WTC11 (cell line): ENCODE measurements at places on chromosomes 2 and 18.

DNA sequence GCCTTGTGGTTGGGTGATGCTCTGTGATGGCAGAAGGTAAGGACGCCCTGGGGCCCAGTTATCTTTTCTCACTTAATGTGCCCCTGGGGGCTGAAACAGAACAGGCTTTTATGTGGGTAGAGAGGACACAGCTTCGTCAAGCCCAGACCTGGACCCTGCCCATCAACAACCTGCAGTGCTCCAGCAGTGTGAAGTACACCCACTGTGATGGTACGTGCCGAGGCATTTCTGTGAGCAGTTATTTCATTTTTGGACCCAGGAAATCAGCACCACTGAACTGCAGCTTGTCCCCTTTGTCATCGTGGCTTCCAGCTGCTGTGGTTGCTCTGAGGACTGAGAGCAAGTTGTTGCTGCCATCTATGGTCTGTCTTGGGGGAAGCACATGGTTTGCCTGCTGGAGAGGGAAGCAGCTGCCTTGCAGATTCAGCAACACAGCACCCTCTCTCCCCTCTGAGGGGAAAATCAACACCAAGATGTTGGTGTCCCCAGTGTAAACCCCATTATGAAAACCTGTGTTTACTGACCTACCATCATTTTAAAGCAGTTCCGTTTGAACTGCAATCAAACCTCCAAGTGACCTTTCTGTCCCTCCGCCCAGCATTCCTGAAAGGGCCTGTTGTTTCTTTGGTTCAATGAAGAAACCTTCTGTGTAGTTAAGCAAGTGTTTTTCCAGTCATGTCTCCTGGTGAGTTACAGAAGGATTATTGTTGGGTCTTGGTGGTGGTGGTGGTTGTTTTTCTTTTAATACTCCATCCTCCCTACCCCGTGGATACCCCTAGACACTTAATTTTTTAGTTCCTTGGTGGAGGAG lies 158.2 kb downstream of the MGAT5 start:
- peak; percentile 64 for DNase-seq

GRCh38 chr18:68461481-68462018 lies 253.4 kb downstream of the TMX3 start:
- no peak for DNase-seq

- no peak for DNase-seq
Observed at GRCh38 chr18:70554854-70555445, 266.1 kb downstream of the SOCS6 start.

DNA sequence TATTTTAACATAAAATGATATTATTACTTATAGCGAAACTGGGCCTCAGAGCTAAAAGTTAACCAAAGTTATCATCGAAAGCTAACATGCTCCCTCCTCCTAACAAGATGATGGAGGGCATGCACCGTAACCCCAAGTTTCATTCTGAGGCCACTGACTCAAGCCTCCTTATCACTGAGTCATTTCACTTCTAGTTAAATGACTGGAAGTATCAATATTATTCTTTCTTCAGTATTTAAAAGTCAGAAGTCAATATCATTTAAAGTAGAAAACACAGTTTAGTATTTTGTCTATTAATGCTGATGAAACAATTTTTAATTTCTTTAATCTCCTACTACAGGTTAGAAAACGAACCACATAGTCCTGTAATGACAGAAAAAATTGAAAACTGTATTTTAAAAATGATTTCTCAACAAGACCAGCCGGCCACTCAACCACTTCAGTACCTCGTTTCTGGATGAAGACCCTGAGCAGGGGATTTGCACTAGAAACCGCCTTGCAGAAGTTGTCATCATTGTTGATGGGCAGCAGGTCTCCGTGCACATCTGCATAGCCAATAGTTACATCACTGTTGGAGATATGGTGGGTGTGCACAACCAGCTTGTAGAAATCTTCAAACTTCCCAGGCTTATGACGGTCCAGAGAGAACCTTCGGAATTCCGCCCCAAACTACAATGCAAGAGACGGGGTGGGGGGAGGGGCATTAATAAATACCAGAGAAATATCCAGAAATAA lies 44.9 kb downstream of the PARD6G start:
- no peak for DNase-seq

GRCh38 chr2:31379747-31380146 lies 34.8 kb downstream of the XDH start:
- no peak for DNase-seq

- no peak for DNase-seq
Observed at GRCh38 chr2:74548285-74548899, 5.3 kb downstream of the LOXL3 start.

- peak; percentile 80 for DNase-seq
Observed at GRCh38 chr2:60297296-60298005, 256.0 kb downstream of the BCL11A start.

DNA sequence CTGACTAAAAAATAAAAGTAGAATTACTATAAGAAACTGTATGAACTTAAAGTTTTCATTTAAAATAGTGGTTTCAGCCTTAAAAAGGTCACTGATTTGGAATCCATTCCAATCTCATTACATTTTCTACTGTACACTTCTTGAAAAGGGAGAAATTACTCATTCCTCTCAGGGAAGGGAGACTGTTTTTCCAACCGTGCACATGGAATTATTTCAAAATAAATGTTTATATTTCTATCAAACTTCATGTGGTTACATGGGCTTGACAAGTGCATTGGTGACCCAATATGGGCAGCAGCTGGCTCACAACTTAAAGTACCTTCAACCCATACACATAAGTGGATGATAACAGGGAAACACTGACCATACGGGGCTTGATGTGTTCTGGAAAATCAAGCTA lies 324.5 kb upstream of the THUMPD2 start:
- DNase-seq: no peak

DNA sequence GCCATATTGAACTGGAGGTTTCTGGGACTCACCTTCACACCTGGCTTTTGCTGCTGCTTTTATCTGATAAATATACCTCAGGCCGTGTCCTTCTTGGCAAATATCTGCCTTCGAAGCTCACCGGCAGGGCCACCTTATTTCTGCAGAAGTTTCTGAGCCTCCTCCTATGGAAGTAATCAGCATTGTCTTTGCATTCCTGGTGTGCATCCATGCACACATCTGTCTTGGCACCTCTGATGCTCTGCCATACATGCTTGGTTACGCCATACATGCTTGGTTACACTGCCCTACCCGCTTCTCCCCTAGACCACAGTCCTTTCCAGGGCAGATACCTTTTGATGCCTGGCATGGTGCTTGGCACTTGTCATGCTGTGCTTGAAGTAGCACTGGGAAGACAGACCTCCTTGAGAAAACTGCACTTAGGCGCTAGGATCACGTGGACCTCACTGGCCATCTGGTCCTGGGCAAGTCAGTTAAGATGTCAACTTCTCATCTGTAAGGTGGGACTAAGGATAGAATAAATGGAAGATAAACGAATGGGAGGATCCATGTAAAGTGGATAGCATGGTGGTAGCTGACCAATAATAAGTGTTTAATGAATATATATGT lies 66.8 kb downstream of the ZNF236 start:
- no peak for DNase-seq

GRCh38 chr2:181122601-181123000 lies 142.2 kb downstream of the UBE2E3 start:
- DNase-seq: no peak

GRCh38 chr18:48687346-48688042 lies 148.7 kb downstream of the CTIF start:
- no peak for DNase-seq

DNA sequence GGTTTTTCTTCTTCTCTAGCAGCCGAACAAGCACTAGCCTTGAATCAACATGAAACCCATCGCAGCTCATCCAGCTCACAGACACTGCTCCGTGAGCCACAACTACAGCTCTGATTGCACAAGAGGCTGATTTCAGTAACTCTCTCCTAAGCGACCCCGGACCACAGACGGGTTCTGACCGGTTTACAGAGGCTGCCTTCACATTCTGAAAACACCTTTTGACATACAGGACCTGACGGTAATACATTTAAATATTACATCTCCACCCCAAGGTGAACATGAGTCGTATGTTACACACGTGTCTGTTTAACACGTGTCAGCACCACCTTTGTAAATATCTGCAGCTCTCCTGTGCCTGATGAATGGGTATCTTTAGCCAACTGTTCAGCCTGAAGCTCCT lies 120.7 kb downstream of the TMEM18 start:
- DNase-seq: no peak

- DNase-seq: no peak
Observed at GRCh38 chr18:4587204-4587603, 132.1 kb upstream of the DLGAP1 start.

DNA sequence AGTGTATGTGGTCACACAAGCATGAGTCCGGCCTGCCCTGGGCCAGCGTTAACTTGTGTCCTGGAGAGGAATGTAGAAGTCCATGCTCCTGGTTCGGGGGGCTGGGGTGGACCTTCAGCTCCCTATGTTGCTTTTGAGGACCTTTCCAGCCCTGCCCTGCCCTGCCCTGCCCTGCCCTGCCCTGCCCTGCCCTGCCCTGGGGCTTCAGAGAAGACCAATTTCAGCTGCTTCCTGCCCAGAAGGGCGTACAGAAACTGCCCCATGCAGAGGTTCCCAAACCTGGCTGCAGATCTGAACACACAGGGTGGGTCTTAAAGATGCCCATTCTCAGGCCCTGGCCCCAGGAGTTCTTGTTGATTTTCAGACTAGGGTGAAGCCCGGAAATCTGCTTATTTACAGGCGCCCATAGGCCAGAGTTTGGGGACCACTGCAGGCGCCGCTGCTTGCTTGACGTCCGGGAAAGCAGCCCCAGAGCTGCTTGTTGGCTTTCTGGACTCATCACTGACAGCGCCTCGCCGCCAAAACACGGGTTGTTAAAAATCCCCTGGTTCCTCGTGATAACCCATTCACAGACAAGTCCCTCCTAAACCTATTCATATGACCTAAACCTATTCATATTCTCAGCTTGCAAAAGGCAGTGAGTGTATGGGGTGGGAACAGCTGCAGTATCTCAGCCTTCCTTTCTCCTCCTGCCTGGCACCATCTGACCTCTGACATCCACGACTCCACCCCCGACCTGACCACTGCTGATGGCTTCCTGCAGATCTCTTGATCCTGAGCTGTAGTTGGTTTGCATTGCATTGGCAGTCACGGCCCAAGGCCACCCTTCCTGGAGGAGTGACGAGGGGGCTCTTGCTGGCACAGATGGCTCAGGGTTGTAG lies 198.3 kb downstream of the GLI2 start:
- no peak for DNase-seq

DNA sequence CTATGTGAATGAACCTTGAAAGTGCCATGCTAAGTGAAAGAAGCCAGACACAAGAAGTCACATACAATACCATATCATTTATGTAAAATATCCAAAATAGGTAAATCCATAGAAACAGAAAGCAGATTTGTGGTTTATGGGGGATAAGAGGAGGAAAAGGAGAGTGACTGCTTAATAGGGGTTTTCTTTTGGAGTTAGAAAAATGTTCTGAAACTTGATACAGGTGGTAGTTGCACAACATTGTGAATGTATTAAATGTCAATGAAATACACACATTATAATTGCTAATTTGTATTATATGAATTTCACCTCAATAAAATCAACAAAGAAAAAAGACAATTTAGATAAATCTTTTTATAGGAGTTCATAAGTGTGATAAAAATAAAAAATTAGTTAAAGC lies 37.1 kb downstream of the MEMO1 start:
- DNase-seq: no peak

DNA sequence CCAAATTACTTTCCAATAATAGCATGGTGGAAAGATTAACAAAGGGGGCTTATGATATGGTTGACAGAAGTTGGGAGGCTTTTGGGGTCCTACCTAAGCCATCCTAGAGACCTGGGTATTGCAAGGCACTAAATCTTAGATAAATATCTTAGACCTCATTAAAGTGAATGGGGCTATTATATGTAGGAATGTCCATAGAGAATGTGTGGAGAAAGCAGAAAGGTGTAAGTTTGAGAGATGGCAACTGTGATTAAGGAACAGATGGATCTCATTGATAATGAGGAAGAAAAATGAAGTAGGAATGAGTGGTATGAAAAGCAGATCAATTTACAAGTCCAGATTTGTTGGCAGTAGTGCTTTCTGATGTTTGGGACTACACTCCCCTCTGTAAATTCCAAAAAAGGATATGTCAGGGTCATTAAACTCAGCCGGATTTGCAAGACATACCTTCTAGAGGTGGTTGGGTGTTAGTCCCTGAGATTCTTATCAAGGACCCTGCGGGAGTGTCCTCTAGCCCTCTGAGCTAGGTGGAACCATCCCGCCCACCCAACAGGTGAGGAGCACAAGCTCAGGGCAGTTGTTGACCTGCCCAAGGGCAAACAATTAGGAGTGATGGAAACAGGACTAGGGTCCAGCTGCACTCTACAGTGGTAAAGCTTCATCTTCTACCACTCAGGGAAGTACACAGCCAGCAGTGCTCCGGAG lies 12.1 kb downstream of the TCF7L1 start:
- no peak for DNase-seq

GRCh38 chr2:69685321-69686048 lies 41.9 kb upstream of the AAK1 start:
- DNase-seq: no peak
